NCI-H460 (cell line): ENCODE measurements at places on chromosomes 7 and 10. TPM values are rescaled to one million over a fixed set of nuclear protein-coding genes. Genes with fewer than 3 reads are reported as not detected.
A peak's percentile ranks its signal among the peaks of the same experiment; 100 is the strongest.

GRCh38 chr7:69684369-69685292 lies 86.4 kb downstream of the AUTS2 start:
- DNase-seq: no peak

GRCh38 chr7:108423089-108423989 lies 32.9 kb downstream of the NRCAM start:
- DNase-seq: no peak

Gene EMX2
- total RNA-seq: not detected in 2 replicates

Gene CTAGE8
- total RNA-seq: 0.12 TPM in 1 of 2 replicates, not detected in the other

GRCh38 chr10:124496150-124496549 lies 34.5 kb downstream of the LHPP start:
- DNase-seq: no peak

DNA sequence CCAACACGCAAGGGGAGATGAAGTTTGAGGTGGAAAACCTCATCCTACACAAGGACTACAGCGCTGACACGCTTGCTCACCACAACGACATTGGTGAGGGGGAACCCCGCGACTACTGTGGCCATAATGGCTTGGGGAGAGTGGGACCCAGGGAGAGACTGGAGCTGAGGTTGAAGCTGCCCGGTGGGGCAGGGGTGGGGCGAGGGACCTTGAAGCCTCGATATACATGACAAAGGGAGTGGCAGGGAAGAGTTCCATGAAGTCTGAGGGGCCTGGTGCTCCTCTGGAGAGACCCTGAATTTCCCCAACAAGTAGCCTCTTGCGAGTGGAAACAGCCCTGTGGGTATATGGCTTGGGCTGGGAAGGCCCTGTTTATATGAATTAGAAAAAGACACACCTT lies 3.1 kb downstream of the PLAU start:
- no peak for DNase-seq

DNA sequence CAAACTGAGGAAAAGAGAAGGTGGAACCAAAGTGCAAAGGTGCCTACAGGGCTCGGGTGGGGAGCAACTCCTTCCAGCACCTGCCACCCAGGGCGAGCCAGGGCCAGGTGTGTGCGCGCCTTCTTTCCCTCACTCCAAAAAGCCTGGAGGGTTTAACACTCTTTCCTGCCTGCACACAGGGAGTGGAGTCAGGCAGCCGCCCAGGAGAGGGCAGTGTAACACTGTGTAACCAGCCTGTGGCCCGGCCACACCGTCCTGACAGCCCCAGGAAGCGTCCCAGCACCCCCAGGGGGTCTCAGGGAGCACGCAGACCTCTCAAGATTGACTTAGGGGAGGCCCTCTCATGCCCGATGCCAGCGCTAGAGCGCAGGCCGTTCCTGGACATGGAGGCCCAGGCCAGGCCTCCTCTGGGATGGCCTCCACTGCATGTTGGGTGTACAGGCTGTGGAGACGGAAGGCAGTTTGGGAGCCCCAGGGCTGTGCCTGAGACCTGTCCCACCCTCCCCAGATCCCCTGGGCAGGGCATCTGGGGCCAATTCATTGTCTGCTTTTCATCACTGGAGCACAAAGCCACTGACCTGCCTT lies 13.4 kb downstream of the BRI3 start:
- DNase-seq: peak; percentile 68

Gene ATAD1
- total RNA-seq: 232 TPM in 2 replicates
